ENCODE measurements at places on chromosomes 16 and 17. TPM values are rescaled to one million over a fixed set of nuclear protein-coding genes. Genes with fewer than 3 reads are reported as not detected.

DNA sequence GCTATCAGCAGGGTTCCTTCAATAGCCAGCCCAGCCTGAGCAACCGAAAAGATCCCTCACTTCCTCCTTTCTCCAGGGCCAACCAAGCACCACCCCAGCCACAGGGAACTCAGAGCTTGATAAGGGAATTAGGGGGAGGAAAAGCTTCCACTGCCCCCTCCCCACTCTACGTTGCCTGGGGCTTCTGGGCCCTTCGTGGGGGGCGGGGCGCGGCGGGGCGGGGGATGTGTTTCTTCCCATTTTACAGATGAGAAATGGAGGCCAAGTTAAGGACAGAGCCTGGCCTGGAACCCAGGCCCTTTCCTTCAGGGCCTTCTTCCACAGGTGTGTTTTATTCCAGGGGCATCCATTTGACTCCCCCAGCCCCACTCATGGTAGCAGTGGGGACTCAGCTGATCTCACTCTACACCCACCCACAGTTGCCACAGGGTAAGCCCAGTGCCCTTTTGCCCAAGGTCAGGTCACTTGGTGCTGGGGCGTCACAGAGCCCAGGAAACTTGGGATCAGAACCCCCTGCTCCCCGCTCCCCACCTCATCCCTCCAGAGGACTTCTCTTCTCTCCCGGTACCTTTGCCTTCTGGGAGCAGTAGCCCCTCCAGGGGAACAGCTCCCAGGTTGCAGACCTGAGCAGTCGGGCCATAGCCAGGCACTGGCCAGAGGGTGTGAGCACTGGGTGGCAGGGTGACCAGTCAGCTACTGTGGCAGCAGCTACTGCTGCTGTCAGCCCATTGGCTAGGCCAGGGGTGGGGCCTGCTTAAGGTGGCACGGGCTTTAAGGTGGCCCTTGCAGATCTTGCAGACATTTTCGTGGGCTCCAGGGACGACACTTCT, at the start of gene LDHD:
Gene LDHD (minus strand): TSS at position 700 of the 830 bp plus-strand sequence. CDS start 60 bp downstream, at position 640.
- H3K27me3 ChIP-seq, result no peaks in the 10 kb centered on the region
- peaks cover 22% of the 10 kb centered on the region for H3K36me3 ChIP-seq
- peak within 1 kb of the TSS; percentile 86 for H3K27ac ChIP-seq
- peaks cover 52% of the 10 kb centered on the region for H3K4me1 ChIP-seq
- peak within 1 kb of the TSS; percentile 55 for H3K4me3 ChIP-seq

Gene KRTAP4-6
- total RNA-seq, result not detected

Gene FN3K
- 30.5 TPM for total RNA-seq

DNA sequence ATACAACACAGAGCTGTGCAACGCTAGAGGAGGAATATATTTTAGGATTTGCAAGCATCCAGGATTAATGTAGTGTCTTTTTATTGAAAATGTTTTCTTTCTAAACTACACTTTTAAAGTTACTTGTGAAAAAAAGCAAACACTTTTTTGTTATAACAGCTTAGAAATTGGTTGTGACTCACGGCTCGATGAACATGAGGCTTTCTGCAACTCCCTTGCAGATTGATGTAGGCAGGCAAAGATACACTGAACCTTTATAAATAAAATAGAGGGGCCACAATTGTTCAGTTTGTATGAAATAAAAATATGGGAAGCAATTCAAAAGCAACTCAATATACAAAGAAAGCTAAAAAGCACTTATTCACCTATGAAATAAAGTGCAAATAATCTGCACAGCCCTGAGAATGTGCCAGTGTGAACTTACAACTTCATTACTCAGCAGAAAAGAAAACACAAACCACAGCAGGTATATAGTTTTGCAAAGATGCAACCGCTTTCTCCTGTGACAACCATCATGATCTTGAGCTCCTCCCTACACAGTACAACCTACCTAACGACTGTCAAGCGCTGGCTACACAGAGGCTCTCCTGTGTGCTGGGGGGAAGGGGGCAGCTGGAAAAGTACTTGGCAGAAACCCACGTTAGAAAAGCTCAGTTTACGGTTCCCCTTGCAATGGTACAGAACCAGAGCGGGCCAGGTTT, 948 bp downstream of the LUC7L start:
- H3K36me3 ChIP-seq, result peaks cover 23% of the 10 kb centered on the region
- H3K27me3 ChIP-seq, result no peaks in the 10 kb centered on the region
- DNase-seq, result peak; percentile 27
- H3K27ac ChIP-seq, result peak overlapping the region; percentile 99

Gene HNF1B
- total RNA-seq, result 19.2 TPM

Gene KRT40
- total RNA-seq, result not detected
